ENCODE measurements at places on chromosomes 7 and 10.

DNA sequence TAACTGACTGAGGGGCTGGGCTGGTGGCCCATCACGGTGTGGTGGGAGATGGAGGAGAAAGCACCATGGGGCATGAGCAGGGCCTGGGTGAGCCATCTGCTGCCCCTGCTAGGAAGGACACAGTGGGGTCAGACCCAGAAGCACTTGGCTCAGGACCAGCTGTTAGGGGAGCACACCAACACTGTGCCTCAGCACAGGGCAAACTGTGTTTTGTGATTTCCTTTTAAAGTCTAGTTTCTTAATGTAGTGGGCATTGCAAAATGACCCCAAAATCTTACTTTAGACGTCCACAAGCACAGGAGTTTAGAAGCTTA is 41.2 kb downstream of the NCAPG2 start:
- peaks cover 68% of the 10 kb centered on the region for H3K36me3 ChIP-seq
- no peaks in the 10 kb centered on the region for H3K27me3 ChIP-seq
- no peak for DNase-seq
- H3K4me1 ChIP-seq, result peaks cover 19% of the 10 kb centered on the region
- H3K27ac ChIP-seq, result peak overlapping the region; percentile 75
- no peak overlapping the region for H3K4me3 ChIP-seq

GRCh38 chr7:91435381-91436059 is 171.3 kb downstream of the FZD1 start:
- DNase-seq, result no peak
- no peaks in the 10 kb centered on the region for H3K4me1 ChIP-seq
- no peak overlapping the region for H3K27ac ChIP-seq
- no peaks in the 10 kb centered on the region for H3K27me3 ChIP-seq
- no peak overlapping the region for H3K4me3 ChIP-seq

DNA sequence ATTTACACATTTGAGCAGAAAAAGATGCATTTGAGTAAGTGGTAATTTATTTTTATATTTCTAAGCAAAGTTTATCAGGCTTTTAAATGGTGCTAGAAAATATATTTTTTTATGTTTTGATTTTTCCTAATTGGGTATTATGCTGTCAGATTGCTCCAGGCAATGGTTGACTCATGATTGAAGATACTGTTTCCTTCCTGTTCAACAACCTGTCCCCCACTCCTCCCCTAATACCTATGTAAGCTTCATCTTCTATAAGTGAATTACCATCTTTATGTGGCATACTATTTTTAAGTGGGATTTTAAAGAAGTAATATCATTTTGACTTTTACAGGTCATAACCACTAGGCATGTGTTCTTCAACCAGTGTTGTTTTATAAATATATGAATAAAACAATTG is 21.4 kb downstream of the TSPAN13 start:
- no peak overlapping the region for H3K27ac ChIP-seq
- H3K36me3 ChIP-seq, result no peaks in the 10 kb centered on the region
- H3K4me1 ChIP-seq, result no peaks in the 10 kb centered on the region
- peaks cover 16% of the 10 kb centered on the region for H3K27me3 ChIP-seq

- peaks cover 22% of the 10 kb centered on the region for H3K27me3 ChIP-seq
- H3K27ac ChIP-seq, result no peak overlapping the region
- no peaks in the 10 kb centered on the region for H3K4me1 ChIP-seq
- DNase-seq, result no peak
Measured at GRCh38 chr10:124425227-124425962, 6.7 kb upstream of the OAT start.
